ENCODE measurements at places on chromosomes 12 and 14.
A peak's percentile ranks its signal among the peaks of the same experiment; 100 is the strongest.

GRCh38 chr12:31781894-31782540, 53.2 kb upstream of the AMN1 start:
- DNase-seq: no peak

DNA sequence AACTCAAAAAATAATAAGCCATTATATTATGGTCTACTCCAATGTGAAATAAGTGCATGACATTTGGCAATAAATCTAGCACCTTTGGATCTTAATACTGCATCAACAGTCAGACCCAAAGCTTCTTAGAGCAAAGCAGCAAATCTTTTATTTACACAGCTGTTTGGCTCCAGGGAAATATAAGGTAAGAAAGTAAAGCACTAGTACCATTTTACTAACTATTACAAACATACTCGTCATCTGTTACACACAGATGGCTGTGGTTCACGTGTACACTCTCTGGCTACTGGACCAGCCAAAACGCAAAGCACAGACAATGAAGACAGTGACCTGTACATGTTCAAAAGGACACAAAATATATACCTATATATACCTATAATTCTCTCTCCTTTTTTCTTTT, 2.8 kb downstream of the FGD6 start:
- no peak for DNase-seq

- DNase-seq: no peak
Observed at GRCh38 chr14:64502887-64503433, 678 bp downstream of the ZBTB25 start.

GRCh38 chr12:103114296-103115055, 157.0 kb downstream of the ASCL1 start:
- DNase-seq: no peak

DNA sequence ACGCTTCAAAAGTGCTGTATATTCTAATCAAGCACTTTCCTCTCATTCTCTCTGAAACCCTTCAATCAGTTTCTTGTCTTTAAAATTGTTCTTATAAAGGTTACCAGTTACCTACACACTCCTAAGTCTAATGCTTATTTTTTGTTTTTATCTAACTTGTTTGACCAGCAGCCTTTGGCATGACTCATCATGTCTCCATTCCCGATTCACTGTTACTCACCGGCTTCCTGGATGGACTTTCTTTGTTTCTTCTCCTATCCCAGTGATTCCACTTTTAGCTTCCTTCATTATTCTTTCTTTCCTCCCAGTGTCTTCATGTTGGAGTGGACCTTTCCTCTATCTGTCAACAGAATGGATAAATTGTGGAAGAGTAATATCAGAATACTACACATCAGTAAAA, 368.6 kb upstream of the CCDC196 start:
- peak; percentile 1 for DNase-seq

GRCh38 chr14:72753044-72753710, 140.7 kb downstream of the DPF3 start:
- no peak for DNase-seq

GRCh38 chr14:31294746-31295405, 87.3 kb upstream of the HECTD1 start:
- DNase-seq: no peak

- no peak for DNase-seq
Observed at GRCh38 chr14:50156111-50156510, 39.7 kb upstream of the VCPKMT start.

GRCh38 chr14:50831726-50832168, 785 bp upstream of the NIN start:
- DNase-seq: no peak

- no peak for DNase-seq
Observed at GRCh38 chr12:127903146-127903545, 363.8 kb upstream of the TMEM132C start.

DNA sequence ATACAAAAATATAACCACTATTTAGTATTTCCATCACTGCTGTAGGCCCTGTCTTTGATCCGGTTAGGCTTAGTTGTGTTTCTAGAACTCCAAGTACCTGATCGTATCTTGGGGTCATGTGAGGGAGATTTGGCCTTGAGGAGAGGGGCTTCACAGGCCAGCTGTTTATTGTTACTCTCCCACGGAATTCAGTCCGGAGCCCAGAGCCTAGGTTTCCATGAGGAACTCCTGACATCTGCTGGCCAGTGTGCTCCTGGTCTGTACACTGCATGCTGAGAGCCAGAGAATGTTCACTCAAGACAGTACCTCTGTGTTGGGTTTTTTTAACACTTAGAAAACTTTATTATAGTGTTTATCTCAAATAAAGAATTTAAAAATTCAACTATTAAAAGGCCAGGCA, 341.0 kb upstream of the TMEM132C start:
- DNase-seq: peak; percentile 8

- no peak for DNase-seq
Observed at GRCh38 chr12:46516933-46517578, 144.5 kb upstream of the SLC38A2 start.

DNA sequence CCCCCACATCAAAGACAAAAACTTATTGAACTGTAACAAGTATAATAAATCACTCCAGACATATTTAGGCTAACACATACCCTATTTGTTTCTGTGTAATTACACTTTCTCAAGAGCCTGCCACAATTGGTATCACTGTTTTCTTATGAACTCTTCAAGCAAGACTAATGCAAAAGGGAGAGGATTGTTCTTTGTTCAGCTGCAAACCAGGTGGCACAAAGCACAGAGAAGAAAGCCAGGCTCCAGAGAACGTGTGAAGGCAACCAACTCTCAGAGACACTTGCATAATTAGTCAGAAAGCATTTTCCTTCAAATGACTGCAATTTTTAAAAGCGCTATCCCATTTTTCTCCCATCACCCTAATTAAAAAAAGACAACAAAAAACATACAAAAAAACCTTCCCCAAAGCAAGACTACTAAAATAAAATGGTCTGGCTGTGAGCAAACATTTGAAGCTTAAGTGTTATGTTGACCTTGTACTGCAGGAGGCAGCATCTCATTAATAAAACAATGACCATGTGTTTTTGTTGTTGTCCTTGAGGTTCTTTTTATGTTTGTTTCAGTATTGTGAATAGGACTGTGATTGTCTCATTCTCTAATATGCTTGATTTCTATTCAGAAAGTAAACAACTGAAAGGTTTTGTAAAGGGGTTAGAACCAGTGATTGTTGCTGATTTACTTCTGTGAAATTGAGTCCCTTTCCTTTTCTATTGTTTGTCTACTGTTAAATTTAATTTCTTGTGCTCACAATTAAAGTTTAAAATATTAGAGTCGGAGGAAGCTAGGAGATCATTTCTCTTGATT, 452.7 kb upstream of the PDE3A start:
- DNase-seq: peak; percentile 26

GRCh38 chr12:28104316-28104715, 85.9 kb upstream of the CCDC91 start:
- no peak for DNase-seq

DNA sequence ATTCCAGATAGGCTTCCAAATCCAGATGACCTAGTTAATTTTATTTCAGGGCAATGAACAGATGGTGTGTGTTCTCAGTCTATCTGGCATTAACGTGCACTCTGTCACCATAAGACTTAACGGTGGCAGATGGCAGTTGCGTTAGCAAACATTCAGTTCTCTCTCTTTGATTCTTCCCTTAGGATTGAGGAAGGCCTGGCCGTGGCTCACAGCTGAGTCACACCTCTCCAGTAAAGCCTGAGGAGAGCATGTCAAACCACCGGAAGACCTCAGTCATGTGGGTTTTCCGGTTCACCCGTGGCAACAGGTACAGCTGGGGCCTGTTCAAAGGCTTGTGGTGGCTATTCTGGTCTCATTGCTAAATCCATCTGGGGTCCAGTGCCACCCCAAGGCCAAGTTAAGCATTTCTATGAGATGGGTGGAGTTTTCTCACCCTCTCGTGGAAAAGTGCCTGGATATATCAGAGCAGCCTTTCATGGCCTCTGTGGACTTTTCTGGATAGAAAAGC, 545.1 kb upstream of the ATP2B1 start:
- DNase-seq: no peak

GRCh38 chr12:105113094-105113493, 5.6 kb downstream of the WASHC4 start:
- DNase-seq: no peak

GRCh38 chr12:21718944-21719650, 55.4 kb downstream of the KCNJ8 start:
- no peak for DNase-seq

- DNase-seq: no peak
Observed at GRCh38 chr12:2013527-2014223, 9.4 kb upstream of the DCP1B start.

GRCh38 chr14:104515811-104516780, 63.5 kb upstream of the C14orf180 start:
- no peak for DNase-seq

DNA sequence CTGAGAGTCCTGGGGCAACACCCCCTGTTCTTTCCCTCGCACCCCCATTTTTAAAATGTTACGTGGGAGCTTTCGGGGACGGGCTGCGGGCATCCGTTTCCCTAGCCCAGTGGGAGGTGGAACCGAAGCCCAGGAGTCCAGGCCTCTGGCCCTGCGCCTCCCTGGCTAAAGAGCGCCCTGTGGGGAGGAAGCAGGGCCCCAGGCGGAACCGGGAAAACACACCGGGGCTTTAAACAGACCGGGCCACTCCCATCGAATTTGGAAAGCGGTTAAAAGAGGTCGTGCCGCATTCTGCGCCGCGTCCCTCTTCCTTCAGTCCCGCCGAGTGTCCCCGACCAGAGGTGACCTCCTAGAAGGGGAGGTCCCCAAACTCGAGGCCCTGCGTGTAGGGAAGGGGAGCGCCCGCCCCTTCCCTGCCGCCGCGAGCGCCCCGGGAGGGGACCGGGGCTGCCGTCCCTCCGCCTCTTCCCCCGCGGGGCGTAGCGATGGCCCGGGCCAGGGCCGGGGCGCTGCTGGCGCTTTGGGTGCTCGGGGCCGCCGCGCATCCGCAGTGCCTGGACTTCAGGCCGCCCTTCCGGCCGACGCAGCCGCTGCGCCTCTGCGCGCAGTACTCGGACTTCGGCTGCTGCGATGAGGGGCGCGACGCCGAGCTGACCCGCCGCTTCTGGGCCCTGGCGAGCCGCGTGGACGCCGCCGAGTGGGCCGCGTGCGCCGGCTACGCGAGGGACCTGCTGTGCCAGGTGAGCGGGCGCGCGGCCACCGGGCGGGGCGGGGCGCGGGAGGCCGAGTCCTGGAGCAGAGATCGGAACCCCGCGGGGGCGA, at the start of gene HHIPL1:
TSS of gene HHIPL1 (plus strand) at position 407 of the 822 bp plus-strand sequence. CDS start at position 486, 79 bp downstream.
- DNase-seq: no peak

- no peak for DNase-seq
Observed at GRCh38 chr12:76426160-76426559, 77.9 kb upstream of the BBS10 start.

- DNase-seq: no peak
Observed at GRCh38 chr14:81198651-81199050, 22.1 kb downstream of the GTF2A1 start.

- peak; percentile 74 for DNase-seq
Observed at GRCh38 chr14:26896447-26896846, 298.6 kb upstream of the NOVA1 start.

DNA sequence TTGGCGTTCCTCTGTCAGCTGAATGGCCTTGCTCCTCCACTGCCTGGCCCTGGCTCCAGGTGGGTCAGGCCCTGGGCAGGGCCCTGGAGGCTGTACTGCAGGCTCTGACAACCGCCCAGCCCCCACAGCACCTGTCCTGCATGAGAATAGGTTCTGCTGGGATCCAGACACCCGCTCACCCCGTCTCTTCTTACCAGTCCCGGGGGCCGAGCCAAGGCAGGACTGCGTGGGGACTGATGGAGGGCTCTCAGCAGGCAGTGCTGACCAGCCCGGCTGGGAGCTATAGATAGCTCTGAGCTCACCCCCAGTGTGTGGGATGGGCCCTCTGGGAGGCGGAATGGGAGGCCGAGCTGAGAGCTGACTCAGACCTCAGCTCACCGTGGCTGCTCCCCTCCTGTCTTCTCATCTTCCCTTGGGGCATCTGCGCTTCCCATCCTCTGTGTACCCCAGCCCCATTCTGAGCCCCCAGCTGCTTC, 39.6 kb downstream of the TEAD4 start:
- DNase-seq: peak; percentile 43
